ENCODE measurements at places on chromosomes 6 and 20.

GRCh38 chr6:32116674-32117073 lies 7.5 kb upstream of the TNXB start:
- no peak for DNase-seq

DNA sequence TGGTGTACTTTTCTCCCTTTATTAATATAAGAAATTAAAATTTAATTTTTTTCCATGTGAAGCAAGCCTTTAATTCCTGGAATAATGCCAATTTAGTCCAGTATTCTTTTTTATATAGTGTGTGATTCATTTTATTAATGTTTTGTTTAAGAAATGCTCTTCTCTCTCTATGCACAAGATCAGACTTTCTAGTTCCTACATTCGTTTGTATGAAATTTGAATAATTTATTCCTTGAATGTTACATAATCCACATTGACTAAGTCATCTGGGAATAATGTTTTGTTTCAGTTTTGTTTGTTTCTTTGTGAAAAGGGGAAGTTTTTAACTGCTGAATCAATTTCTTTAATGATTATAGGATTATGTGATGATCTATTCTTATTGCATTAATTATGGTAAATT lies 181.4 kb upstream of the ID4 start:
- DNase-seq = no peak

GRCh38 chr6:74455786-74456185 lies 750.1 kb downstream of the COL12A1 start:
- no peak for DNase-seq

GRCh38 chr20:33262658-33263065 lies 20.4 kb upstream of the BPIFB1 start:
- DNase-seq = peak; percentile 51

DNA sequence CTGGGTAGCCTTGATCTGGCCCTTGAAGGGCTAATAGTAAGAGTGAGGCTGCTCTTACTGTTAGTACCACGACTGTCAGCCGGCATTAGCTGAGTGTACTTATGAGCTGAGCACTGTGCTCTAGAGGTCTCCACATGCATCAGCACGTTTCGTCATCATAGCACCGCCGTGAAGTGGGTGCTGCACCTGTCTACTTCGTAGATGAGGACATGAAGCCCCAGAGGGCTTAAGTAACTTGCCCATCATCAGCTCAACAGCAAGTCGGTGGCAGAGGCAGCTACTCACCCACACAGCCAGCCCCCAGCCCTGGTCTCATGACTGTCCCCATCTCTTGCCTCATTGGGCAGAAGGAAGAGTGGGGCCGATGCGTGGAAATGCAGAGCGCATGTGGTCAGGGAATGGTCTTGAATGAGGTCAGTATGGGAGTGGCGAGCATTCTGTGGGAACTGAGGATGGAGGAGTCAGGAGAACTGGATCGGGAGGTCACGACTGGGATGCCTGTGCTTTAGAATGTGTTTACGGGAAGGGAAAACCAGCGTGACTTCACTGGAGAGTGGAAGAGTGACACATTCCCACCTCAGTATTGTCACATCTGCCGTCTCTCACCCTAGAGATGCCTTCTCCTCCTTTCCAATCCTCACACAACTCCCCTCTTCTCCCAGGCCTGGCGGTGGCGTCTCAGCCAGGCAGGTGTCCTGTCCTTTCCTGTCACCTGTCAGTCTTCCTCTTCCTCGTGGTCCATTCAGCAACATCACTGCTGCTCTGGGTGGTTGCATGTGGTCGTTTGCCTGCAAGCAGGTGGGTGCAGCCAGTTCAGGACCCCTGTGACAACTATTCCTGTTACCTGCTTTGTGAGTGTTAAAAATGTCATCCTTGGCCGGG lies 6.0 kb downstream of the SYTL3 start:
- DNase-seq = no peak

- no peak for DNase-seq
Observed at GRCh38 chr6:157732416-157733161, 90.5 kb upstream of the SNX9 start.

DNA sequence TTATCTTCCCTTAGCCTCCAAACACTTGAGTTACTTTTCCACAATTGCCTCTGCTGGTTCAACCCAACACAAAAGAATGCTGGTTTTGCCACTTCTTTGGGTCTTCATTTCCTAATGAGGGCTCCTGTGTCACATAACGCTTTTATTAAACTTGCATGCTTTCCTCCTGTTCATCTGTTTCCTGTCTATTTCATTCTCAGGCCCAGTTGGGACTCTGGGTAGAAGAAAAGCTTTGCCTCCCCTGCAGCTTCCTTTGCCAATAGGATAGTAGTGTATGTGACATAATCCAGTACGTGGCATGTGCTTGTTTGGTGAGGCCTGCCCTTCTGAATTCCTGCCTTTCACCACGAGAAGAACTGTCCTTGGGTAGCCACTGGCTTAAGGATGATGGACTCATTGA lies 529.3 kb upstream of the AGPAT4 start:
- DNase-seq = no peak

DNA sequence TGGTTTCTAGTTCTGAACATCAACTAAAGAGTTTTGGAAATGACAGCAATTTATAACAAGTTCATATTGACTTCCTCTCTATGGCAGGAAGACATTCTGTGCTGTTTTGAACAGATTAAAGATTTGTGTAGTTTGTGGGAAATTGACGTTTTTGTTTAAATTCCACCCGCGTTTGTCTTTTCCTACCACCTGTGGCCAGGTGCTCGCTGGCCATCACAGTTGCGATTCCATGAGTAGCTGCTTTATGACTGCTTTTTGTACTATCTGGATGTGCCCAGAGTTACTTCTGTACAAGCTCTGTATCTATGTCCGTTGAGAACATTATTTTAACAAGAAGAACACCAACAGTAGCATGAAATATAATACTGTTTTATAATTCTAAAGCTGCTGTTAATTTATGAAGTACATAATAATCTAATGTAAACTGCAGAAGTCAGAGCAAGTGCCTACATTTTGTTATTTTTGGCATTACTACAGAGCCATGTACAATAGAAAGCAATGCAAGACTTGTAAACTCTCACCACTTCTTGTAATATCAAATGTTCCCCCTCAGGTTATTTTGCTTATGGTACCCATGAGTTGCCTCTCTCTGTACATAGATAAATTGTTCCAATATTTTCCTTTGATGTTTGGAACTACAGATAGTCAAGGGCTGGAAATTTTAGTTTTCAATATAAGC lies 33.5 kb downstream of the ZBTB2 start:
- DNase-seq = no peak
